ENCODE measurements at places on chromosomes 1 and 21. TPM values are rescaled to one million over a fixed set of nuclear protein-coding genes. Genes with fewer than 3 reads are reported as not detected.

- no peak overlapping the region for H3K4me3 ChIP-seq
- no peak overlapping the region for H3K27ac ChIP-seq
- DNase-seq, result no peak
- H3K36me3 ChIP-seq, result no peaks in the 10 kb centered on the region
- H3K4me1 ChIP-seq, result no peaks in the 10 kb centered on the region
These were observed 13.5 kb downstream of the MAP3K21 start for GRCh38 chr1:233340966-233341516.

DNA sequence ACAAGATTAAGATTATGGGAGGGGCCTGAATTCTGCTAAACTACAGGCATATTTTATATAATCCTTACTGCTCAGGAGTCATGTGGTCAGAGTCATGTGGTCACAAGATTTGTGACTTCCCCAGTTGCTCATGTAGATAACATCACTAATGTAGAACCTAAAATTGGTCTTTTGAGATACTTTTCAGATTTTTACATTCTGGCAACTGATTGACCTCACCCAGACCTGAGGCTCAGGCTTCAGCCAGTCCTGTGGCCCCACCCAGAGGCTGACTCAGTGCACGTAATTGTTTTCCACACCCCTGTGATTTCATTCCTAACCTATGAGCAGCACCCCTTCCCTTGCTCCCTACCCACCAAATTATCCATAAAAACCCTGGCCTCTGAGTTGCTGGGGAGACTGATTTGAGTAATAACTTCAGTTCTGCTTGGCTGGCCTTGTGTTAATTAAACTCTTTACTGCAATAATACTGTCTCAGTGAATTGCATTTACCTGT is 41.7 kb upstream of the ZNF326 start:
- peaks cover 52% of the 10 kb centered on the region for H3K4me1 ChIP-seq
- H3K27ac ChIP-seq, result no peak overlapping the region
- H3K36me3 ChIP-seq, result no peaks in the 10 kb centered on the region
- no peak overlapping the region for H3K4me3 ChIP-seq
- DNase-seq, result peak; percentile 48

- no peak overlapping the region for H3K27ac ChIP-seq
- H3K4me3 ChIP-seq, result no peak overlapping the region
- DNase-seq, result no peak
- no peaks in the 10 kb centered on the region for H3K27me3 ChIP-seq
- no peaks in the 10 kb centered on the region for H3K4me1 ChIP-seq
These were observed 761.0 kb upstream of the CXADR start for GRCh38 chr21:16751695-16752474.

- H3K4me3 ChIP-seq, result peak overlapping the region; percentile 61
- DNase-seq, result no peak
- no peaks in the 10 kb centered on the region for H3K27me3 ChIP-seq
- H3K27ac ChIP-seq, result no peak overlapping the region
- peaks cover 1% of the 10 kb centered on the region for H3K36me3 ChIP-seq
These were observed 301 bp upstream of the NUDT17 start for GRCh38 chr1:145845144-145845513.

Gene S100A14
- 624 TPM for total RNA-seq

Gene RXFP4
- not detected for total RNA-seq

Gene PGBD5
- total RNA-seq, result 2.4 TPM

Measured in Caco-2 (cell line).